ENCODE measurements at places on chromosomes 5 and 9.

GRCh38 chr5:1763960-1764605 is 35.6 kb downstream of the MRPL36 start:
- no peak for DNase-seq

GRCh38 chr9:124218987-124219461 is 38.7 kb upstream of the NEK6 start:
- DNase-seq = no peak

- DNase-seq = no peak
Observed at GRCh38 chr5:96141749-96142148, 180.1 kb upstream of the ELL2 start.

DNA sequence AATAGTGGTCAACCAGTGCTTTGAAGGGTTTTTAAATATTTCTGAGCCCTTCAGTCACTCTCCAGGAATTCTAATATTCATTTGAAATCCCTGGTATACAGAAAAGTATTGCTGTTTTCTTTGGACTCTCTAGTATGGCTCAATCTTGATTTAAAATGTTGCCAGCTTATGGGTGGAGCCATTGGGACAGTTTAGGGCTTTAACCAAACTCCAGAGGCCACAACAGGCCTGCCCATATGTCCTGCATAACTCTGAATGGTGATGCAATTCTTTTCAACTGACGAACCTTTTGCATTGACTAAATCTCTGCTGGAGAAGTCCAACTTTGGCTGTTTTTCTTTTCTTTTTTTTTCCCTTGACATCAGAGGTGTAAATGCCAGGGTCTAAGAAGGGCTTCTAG is 10.3 kb upstream of the ANKHD1 start:
- no peak for DNase-seq

DNA sequence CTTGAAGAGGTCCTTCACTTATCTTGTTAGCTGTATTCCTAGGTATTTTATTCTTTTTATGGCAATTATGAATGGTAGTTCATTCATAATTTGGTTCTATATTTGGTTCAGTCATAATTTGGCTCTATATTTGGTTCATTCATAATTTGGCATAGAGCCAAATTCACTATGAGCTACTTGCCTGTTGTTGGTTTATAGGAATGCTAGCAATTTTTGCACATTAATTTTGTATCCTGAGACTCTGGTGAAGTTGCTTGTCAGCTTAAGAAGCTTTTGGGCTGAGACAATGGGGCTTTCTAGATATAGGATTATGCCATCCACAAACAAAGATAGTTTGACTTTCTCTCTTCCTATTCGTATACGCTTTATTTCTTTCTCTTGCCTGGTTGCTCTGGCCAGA is 142.2 kb downstream of the PLCXD3 start:
- no peak for DNase-seq

GRCh38 chr9:826500-827280 is 14.8 kb upstream of the DMRT1 start:
- no peak for DNase-seq

GRCh38 chr9:109411798-109412352 is 86.2 kb downstream of the PTPN3 start:
- DNase-seq = peak; percentile 18

DNA sequence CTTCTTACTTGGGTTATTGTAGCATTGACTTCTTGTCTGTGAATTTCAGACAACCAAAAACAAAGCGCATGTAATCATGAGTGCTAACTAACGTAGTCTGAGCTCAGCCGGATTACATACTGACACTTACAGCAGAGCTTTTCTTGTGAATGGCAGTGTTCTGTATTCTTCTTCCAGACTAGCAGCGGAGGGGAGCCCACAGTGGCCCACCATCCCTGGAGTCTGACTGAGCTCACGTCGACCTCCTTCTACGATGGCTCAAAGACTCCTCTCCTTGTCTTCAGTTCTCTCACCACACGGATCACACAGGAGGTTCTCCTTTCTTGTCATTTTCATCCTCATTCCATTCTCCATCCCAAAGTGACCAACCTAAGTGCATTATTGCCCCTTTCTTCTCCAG is 211.4 kb downstream of the CHSY3 start:
- DNase-seq = no peak

GRCh38 chr5:90274216-90274615 is 135.3 kb downstream of the CETN3 start:
- DNase-seq = no peak

DNA sequence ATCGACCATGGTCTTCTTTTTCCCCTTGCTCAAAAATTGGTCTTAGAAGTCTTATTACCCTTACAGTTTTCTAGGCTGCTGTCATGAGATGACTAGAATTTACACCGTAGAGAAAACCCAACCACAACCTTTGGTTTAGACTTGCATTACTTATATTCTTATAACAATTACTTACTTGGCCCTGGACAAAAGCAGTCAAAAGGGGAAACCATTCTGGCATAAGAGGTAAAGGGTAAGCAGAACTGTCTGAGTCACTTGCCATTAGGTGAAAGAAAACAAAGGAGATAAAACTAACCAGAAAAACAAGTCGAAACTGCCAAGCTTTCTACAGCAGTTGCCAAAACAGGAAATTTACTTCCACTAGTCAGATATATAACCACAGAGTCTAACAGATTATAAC is 17.9 kb downstream of the TMEM245 start:
- no peak for DNase-seq

DNA sequence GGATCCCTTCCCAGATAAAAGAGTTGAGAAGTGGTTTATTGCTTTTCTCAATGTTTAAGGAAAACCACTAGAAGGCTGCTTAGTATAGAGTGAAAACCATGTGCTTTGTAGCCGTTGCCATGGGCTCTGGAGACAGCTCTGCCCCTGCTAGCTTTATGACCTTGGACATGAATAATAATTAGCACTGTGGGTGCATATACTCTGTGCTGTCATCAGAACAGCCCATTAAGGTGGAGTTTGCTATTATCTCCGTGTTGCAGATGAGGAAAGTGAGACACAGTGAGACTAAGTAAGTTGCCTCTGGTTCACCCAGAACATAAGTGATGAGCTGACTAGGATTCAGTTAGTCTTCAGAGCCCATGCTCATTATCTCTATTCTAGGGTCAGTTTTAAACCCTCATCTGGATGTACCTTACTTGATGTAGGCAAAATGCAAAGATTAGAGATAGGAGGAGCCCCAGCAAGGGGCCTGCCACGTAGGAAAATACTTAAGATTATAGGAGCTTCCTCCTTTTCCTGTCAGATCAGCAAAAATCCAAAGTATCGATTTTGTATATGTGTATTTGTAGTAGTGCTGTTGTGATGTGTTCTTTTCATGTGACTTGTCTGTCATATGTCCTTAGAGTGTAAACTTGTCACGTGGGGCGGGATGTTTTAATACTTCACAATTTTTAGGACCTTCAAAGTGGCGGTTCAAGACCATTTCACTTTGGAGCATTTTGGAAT is 102.5 kb downstream of the TLE4 start:
- DNase-seq = no peak

DNA sequence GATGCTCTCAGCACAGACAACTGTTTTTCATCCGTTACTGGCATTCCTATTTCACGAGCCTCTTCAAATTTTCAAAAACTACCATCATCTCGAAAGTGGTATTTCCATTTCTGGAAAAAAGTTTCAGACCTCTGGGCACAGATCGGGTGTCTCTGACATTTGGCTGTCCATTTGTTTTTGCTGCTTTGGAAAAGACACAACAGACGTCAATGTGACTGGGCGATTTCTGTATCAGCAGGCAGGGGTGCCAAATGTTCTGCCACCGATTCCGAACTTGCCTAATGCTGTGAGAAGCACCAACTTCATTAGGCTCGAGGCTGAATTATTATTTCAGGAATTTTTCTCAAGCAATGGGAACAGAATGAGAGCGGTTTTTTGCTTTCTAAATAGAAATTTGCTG is 105.6 kb downstream of the ARSB start:
- DNase-seq = no peak

DNA sequence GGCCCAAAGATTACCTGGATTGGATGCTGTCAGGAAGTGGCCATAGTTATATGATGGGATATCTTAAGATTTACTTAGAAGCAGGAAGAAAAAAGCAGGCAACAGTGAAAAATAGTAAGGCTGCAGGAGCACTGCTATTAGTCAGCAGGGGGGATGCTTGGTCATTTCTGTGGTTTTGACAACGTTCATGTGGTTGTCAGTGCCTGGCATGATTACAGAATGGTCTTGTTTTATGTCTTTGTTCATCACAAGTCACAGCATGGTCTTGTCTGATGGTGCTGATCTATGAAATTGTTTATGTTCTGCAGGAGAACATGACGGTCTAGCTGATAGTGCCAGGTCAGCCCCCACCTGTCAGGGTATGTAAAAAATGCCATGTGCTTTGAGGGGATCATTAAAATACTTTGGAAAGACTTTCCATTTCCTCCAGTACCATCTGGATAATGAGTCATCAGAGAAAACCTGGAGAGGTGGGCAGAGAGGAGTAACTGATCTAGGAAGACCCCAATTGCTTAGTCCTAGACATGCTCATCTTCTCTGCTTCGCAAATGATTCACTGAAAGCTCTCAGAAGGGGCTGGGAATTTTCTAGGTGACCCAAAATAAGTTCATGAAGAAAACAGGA is 48.5 kb downstream of the PLGRKT start:
- DNase-seq = no peak

GRCh38 chr5:22751536-22751935 is 101.6 kb downstream of the CDH12 start:
- no peak for DNase-seq

DNA sequence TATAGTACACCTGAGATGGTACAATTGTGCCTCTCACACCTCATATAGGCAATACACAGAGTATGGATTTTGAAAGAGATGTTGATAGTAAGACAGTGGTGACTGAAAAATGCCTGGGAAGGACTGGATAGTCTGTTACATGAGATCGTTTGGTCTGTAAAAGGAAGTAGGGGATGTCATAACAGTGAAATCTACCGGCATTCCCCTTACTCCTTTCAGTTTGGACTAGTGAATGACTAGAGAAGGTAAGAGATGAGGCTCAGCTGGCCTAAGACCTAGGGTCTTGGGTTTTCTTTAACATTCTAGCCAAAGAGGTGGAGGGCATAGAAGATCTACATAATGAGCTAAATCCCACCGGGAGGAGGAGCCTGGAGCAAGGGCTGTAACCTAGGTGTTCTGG is 8.1 kb downstream of the TAL2 start:
- DNase-seq = no peak

GRCh38 chr9:112817860-112818203 is 67.3 kb downstream of the SNX30 start:
- DNase-seq = no peak

GRCh38 chr5:53429706-53430105 is 50.7 kb upstream of the FST start:
- no peak for DNase-seq

GRCh38 chr5:111277061-111277460 is 52.9 kb downstream of the CAMK4 start:
- DNase-seq = no peak

DNA sequence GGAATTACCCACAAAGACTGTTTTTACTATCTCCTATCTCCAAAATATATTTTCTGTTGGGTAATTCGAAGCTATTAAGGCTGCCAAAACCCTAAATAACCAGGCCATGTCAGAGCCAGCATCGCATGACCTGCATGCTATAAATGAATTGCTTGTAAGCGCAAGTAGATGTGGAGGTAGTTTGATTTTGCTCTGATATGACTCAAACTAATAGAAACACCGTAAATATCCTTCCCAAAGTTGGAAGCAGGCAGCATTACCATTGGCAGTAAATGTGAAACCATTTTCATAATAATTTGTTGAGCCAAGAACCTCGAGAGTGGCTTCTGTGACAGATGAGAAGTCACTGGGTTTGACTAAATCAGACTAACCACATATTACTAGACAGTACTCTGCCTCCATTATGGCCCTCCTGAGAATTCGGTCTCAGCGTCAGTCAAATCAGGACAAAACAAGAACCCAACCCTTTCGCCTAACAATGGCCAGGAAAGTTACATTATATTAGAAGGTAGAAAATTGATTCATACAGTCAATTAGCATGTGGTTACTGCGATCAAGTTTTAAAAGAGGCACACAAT is 289.8 kb downstream of the SPOCK1 start:
- DNase-seq = no peak

- no peak for DNase-seq
Observed at GRCh38 chr5:10366310-10367272, 13.1 kb downstream of the MARCHF6 start.

DNA sequence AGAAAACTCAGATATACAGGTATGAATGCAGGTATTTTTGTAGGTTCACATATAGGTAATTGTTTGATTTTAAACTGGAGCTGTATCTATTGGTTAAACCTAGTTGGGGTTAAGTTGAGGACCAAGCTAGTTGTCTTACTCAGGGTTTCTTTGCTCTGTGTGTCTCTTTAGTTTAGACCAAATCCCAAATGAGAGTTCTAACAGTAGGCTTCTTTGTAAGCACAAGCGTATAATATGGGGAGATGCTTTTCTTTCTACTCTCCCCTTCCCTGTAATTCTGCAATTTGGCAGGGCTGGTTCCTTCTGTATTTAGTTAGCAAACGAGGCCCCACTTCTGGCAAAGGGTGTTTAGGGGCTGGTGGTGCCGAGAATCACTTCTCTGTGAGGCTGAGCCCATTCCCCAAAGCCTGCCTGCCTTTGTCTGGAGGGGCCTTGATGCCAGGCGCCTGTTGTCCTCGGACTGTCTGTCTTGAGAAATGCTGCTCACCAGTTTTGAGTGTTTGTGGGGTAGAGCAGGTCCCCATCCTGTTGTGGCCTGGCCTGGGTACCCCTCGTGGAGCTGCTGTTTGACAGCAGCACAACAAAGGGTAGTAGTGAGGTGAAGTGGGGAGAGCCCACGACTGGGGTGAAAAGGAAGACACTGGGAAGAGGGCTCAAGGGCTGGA is 259.3 kb downstream of the FANCC start:
- no peak for DNase-seq

DNA sequence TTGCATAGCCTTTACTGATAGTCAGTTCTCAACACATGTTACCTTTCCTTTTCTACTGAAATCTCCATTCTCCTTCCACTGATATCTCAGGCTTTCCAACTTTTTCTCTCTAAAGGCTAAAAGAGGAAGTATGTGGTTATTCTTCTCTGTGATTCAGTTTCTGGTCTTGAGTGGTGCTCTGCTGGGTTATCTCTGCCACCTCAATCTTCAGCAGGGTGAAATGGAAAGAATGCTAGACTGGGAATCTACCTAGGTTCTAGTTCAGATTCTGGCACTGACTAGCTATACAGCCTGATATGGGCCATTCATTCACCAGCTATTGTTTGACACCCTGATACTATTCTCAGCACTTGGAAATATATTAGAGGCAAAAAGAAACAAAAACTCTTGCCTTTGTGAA is 124.9 kb upstream of the GRIA1 start:
- DNase-seq = no peak

GRCh38 chr9:86452201-86452828 is 98.1 kb upstream of the TUT7 start:
- no peak for DNase-seq
